ENCODE measurements at places on chromosomes 3 and 15.

DNA sequence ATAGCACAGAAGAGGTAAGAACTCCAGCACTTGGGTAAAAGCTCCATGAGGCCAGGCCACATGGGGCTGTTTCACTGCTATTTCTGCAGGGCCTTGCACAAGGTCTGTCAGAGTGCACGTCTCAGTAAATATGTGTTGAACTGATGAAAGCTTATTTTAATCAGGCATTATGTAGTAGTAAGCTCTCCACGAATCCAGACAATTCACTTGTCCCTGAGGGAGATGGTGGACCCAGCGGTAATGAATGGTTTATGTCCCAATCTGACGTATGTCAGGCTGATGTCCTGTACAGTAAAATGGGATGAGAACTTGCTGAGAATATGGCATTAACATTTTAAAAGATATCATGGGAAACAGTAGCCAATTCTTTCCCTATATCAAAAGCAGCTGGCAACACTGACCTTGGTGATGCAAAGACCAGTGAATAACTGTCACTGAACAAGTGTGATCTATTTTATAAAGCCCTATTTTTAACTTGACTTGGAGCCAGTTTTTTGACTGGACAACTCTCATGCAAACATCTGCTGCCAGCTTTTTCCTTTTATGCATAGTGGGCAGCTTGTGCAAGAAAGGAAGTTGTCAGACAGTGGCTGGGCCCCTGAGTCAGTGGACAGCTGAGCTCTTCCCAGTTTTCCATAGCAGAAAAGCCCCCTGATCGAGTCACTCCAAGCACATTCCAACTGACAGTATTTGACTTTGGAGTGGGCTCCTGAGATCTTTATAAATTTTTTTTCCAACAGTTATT lies 519.8 kb upstream of the MDFIC2 start:
- DNase-seq: no peak

DNA sequence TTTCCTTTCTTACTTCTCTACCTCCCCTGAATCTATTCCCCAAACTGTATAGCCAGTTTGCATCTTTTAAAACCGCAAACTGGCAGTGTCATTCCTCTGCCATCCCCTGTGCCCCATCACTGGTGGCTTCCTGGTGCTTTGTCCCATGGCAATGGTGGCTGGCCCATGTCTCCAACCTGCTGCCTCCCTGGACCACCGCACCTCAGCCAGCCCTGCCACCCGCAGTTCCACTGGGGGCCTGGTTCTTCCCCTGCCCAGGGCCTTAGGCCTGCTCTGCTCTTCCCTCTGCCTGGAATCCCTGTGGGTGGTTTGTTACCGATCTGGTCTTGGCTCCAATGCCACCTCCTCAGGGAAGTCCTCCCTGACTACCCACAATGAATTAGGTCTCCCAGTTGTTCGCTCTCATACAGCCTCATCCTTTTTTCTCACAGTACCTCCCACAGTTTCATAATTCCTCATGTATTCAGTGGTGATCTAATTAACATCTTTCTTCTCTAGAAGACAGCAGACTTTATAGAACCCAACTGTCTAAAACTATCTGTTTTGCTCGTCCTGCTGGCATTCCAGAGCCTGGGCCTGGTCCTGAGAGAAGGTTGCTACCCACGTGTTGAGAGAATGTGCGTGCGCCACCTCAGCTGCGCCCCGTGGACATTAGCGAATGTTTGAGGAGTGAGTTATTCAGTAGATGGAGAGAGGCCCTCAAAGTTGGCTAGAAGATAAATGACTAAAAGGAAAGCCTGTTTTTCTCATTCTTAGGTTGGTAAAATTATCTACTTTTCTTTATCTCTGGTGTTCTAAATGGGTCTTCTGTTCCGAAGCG lies 130.1 kb downstream of the DNAJB8 start:
- no peak for DNase-seq

DNA sequence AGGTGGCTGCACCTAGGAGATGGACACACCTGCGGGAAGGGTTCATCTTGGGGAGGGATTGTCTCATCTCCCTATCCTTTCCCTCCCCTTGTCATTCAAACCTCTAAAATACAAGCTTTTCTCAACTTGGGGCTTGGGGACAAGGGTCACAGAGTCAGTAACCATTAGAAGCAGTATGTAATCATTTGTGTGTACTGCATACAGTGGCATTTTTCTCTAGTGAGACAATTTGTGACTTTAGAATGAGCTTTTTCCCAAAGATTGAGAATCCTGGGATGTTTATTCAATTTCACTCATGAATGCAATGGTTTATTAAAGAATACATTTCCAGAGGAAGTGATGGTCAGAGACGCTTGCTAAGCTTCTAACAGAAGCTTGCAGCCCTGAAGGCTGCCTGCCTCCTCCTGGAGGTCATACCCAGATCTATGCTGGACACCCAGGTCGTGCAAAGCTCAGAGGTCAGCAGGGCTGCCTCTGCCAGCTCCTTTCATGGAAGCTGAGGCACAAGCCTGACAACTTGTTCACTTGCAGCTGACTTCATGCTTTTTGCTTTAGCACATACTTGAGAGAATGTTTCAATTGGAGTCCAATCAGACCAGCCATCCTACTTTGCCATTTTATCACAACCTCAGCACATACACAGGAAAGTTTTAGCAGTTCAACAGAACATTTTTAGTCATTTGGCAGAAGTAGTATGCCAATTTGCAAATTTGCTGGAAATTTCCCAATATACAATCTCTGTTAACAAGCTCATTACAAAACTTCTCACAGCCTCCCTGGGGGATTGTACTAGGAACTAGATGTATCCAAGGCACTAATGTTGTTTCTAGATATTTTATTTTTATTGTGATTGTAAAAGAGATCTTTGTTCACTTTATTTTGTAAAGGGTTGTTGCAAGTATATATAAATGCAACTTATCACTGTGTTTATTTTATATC lies 25.6 kb upstream of the ALDH1L1 start:
- DNase-seq: no peak

DNA sequence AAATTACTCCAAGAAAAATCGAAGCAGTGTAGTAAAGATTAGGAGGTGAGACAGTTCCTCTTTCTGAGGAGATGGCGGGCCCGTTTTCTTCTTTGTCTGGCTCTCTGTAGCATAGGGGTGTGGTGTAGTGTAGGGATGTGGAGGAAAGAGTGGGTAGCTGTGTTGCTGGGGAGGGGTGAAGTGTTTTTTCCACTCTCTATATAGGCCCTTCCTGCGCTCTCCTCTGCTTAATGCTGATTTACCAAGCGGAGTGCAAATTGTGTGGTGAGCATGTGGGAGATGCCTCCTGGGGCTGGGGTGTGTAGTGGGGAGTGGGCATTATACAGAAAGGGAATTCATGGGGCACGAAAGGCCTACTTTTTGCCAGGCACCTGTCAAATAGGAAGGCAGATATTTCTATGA lies 94.9 kb downstream of the ST6GAL1 start:
- DNase-seq: peak; percentile 49

GRCh38 chr3:117510396-117510795 lies 800.8 kb downstream of the TUSC7 start:
- no peak for DNase-seq

DNA sequence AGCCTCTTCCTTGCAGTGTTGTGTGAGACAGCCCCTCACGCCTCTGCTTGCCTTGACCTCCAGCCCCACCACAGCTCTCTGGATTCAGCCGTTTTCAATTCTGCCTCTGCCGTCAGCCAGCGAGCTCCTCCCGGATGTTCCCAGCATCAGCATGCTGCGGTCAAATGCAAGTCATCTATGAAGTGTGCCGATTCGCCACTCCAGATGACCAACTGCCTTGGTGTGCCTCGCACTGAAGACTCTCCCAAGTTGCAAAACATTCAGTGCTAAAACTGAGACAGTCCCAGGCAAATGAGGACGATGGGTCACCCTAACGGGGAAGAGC lies 30.6 kb upstream of the RASA2 start:
- no peak for DNase-seq

GRCh38 chr15:38205526-38206272 lies 46.9 kb upstream of the SPRED1 start:
- no peak for DNase-seq

DNA sequence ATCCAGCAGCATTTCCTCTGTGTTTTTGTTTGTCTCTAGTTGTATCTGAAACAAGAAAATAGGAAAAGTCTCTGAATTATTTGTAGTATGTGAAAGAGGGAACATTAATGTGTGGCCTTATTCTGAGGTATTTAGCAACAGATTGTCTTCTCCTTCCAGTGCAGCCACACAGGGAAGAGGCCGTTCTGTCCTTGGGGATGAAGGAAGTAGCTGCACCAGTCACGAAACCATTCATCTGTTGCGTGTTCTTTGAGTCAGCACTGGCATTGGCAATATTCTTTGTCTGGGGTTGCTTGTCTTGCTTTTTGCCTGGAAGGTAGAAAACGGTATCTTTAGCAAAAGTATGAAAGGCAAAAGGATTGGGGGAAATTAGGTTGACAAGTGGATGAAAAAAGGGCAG lies 91.6 kb downstream of the CDIN1 start:
- no peak for DNase-seq
